ENCODE measurements at places on chromosomes 12 and 14. TPM values are rescaled to one million over a fixed set of nuclear protein-coding genes. Genes with fewer than 3 reads are reported as not detected.

The ZDHHC22 gene
- total RNA-seq: 0.40 TPM

The IFNG-AS1 gene
- not detected for total RNA-seq

The IL31 gene
- not detected for total RNA-seq

The TAS2R31 gene
- 0.99 TPM for total RNA-seq

GRCh38 chr14:103377522-103378037 lies 7.6 kb upstream of the MARK3 start:
- DNase-seq: no peak

DNA sequence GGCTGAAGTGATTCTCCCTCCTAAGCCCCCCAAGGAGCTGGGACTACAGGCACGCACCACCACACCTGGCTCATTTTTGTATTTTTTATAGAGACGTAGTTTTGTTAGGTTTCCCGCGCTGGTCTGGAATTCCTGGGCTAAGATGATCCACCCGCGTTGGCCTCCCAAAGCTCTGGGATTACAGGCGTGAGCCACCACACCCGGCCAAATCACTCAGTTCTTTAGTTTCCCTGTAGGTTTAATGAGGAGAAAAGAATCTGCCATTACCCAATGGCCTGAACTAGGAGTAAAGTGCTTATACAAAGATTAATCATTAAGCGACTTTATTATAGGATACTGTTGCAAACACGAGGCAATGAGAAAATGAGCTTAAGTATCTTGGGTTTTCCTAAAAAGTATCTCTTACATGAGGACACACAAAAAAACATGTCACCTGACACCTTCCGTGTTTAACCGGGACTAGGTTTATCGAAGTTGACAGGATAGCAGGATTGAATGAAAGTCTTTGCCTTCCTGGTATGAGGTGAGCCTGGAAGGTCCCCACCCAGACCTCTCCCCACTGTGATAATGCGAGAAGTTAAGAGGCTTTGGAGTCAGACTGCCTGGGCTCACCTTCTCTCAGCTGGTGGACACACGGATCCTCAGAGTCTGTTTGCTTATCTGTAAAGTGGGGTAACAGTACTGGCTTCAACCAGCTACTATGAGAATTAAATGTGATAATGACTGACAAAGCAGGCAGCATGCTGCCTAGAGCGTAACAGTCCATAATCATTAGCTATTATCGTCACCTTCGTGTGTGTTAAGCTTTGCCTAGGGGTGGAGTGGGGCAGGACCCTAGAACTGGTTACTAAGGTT lies 133.5 kb upstream of the KRAS start:
- no peak for DNase-seq

DNA sequence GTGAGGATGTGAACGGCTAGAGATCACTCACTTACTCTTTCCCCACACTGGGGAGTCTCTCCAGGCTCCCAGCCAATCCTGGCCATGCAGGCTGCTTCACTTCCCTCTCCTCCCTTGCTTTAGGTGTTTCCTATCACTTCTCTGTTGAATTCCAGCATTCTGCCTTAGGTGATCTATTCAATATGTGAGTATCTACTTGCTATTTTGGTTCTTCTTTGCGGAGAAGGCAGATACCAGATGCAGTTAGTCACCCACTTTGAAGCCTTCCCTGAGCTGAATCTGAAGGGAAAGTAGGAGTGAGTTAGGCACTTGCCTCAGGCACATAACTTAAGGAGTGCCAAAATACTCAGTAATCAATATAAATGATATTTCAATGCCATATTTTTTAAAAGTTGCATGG lies 36.0 kb upstream of the FAR2 start:
- no peak for DNase-seq

DNA sequence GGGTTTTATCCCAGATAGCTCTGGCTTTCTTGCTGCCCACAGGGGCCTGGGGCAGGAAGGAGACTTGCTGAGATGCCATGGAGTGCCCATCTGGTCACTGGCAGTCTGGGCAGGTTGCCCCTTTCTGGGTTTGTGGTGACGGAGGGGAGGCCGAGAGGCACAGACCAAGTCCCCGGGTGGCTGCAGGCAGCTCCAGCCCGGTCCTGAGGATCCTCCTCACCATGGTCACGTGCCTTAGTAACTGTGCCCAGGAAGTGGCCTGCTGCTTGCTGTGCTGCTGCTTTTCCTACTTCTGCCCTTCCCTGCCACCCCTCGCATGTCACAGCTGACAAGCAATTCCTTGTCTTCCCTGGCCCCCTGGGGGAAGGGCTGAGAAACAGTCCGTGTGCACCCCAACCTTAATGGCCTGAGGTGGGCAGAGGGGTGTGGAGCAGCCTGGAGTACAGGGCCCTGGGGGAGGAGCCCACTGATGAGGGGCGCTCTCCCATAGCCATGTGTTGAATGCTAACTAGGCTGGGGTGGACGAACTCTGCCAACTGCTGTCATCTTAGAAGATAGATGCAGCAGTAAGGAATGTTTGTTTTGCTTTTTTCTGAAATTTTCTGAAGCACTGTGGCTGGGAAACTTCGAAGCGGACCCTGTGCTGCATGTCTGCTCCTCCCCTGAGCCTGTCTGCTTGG lies 54.9 kb upstream of the SRSF5 start:
- DNase-seq: peak; percentile 77

DNA sequence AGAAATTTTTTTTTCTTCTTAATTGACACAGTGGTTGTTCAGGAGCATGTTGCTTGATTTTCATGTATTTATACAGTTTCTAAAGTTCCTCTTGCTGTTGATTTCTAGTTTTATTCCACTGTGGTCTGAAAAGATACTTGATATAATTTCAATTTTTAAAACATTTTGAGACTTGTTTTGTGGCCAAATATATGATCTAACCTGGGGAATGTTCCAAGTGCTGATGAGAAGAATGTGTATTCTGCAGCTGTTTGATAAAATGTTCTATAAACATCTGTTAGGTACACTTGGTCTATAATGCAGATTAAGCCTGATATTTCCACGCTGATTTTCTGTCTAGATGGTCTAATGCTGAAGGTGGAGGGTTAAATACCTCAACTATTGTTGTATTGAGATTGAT lies 151.4 kb upstream of the IFNG-AS1 start:
- DNase-seq: no peak

DNA sequence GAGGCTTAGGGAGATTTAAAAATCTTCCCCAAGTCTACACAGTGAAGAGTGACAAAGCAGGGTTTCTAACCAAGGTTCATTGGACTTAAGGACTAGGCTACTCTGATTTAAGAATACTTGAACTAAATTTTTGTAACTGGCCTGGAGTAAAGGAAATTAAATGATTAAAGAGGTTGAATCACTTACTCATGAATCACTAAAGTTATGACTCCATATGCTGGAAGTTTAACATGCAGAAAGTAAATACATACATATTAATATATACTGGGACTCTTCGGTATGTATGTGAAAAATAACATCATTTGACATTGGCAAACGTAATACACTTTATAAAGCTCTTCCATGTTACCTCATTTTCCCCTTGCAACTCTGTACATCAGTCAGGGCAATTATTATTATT lies 322.9 kb downstream of the KCNH5 start:
- DNase-seq: no peak

DNA sequence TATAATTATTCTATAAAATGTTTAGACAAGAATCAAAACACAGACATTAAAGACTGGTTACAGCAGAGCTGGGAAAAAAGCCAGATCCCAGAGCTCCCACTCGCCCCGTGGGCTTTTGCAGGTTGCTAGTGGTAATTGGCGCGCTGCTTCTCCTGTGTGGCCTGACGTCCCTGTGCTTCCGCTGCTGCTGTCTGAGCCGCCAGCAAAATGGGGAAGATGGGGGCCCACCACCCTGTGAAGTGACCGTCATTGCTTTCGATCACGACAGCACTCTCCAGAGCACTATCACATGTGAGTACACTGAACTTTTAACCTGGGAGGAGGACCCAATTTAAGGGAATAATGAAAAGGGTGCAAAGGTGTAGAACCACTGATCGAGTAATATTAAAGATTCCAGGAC lies 7.5 kb downstream of the TMEM52B start:
- no peak for DNase-seq

- no peak for DNase-seq
Measured at GRCh38 chr12:46627686-46628085, 198.1 kb downstream of the SLC38A4 start.

DNA sequence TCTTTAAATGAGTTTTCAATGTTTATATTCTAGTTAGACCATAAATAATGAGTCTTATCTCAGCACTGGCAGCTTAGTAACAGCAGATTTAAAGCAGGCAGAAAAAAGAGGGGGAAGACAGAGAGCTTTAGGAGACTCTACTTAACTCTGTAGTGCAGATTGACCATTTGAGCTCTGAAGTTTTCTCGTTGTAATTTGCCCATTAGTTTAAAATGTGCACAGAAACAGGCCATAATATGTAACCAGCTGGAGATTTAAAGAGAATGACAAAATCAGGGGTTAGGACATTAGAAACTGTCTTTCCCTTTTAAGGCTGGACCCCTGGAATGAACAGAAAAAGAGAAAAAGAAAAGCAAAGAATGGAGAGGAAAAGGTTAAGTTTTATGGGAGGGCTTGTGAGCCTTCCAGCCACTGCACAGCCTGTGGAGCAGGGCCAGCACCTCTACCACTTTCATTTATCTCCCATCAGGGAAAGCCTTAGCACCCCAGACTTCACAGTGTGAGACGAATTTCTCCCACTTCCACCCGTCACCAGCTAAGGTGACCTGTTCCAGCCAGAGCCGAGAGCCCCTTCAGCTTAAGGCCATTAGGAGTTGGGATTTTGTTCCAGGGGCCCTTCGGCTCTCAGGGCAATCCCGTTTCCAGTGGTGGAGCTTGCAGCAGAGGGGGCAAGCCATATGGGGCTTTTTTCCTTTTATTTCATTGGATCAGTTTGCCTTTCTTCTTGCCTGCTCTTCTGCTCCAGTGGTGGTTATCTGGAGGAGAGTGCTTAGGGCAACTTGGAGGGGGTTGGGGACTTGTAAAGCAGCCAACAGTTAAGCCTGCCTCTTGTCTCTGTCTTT lies 8.0 kb downstream of the IL22 start:
- DNase-seq: no peak

Data from myocyte (in vitro differentiated cells).